ENCODE measurements at places on chromosomes 5 and 9.

DNA sequence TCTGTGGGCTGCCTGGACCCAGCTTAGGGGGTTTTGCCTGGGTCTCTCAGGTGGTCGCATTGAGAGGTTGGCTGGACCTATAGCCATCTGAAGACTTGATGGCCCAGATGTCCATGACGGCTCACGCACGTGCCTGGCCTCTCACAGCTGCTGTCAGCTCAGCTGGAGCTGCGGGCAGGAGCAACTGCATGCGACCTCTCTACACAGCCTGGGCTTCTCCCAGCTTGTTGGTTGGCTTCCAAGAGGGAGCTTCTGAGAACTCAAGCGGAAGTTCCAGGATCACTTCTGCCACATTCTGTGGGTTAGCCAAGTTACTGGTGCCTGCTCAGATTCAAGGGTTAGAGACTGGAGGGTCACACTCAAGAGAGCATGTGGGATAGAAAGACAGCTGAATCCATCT, 99.2 kb downstream of the DAPK1 start:
- no peak for DNase-seq

GRCh38 chr5:71859515-71859914, 140.4 kb downstream of the CARTPT start:
- no peak for DNase-seq

DNA sequence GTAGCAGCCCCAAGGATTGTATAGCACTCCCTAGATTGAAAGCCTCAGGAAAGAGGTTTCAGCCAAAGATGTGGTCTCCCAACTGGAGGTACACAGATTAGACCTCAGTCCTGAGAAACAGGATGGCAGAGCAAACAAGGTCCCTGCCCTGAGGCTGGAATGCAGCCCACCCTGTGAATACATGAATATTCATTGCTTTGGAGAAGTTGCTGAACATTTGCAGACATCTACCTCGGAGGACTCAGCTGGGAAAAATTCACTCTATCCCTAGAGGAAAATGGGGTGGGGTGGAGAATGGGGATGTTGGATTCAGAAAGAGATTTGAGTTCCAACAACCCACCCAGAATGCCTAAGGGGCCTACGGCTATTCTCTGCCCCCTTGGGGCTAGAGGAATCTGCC, 129.4 kb downstream of the SLIT3 start:
- no peak for DNase-seq

DNA sequence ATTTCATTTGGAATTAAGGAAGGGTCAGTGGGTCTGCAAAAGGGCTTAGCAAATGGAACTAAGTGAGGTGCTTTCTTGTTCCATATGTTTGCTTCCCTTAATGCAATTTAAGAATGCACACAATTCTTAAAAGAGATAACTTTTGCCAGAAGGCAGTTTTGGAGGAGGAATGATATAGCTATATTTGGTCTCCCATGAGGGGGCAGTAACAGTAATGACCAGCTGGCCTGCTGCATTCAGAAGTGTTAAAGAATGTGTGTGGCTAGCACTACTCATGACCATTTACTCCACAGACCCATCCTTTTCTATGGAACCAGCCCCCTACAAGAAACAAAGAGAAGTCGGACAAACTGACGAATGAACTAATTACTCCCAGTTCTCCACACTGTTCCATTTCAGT, 638.9 kb downstream of the RAB3C start:
- DNase-seq, result no peak

DNA sequence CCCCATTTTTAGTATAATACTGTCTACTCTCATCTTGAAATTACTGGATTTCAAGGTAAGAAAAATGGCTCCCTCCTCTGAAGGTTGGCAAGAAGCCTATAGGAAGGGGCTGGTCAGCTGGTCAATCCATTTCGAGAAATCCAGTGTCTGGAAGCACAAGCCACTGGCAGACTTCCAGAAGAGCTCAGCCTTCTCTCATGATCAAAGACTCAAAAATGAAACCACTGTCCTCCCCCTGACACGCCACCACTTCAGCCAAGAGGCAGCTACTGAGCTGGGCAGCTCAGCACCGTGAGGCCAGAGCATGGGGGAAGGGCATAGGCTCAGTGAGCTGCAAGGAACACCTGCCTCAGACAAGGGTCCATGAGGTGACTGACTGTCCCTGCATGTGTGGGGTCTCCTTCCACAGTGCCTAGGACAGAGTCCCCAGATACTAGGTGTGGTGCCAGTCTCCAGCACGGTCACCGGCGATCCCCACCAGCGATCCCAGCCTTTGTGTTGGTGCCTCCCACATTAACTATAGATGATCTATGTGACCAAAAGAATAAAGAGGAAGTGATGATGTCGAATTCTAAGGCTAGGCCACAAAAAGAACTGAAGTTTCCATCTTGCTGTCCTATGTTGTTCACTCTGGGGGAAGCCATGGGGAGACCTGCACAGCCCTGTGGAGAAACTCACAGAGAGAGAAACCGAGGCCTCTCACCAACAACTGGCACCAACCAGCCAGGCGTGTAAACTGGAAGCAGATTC, 100.1 kb upstream of the LRRTM2 start:
- no peak for DNase-seq

DNA sequence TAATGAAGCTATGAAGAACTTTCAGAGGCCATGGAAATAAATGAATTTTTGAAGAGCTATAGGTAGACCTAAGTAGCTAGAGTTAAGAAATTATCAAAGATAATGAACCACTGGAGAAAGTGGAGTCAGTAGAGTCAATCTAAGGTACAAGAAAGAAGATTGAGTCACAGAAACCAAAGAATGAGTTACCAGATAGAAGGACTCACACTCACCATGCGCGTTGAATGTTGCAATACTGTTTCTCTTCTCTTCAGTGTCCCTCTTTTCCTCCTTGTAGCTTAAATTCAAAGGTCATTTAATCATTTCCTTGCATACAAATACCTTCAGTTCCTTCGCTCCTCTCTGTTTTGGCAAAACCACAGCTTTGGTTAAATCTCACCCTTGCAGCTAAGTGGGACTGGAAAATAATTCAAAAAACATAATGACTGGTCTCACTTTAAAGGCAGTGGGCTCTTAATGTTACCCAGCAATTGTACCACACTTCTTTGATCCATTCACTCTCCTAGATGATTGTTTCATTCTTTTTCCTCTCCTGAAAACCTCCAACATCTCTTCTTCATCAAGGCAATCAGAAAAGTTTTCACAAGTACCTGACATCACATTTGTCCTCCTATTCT, 58.3 kb downstream of the NIPBL start:
- DNase-seq, result no peak

DNA sequence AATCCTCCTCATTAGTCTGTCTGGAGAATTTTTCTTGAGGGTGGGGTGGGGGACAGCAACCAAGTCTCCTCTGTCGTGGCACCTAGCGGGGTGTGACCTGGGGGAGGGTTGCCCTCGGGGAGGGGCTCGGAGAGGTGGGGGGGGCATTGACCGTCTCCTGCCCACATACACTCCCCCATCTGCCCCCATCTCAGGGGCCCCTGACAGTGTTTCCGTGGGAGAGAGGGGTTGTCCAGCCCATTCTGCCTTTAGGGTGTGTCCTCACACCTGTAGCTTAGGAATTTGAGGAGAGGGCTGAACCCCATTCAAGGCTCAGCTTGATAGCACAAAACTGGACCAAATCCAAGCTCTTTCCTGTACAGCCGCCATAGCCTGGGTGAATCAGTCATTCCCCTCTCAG, 5.9 kb upstream of the CXXC5 start:
- no peak for DNase-seq
